Left ventricle myocardium superior (tissue), 1 donor: ENCODE measurements at places on chromosomes 1 and 21. TPM values are rescaled to one million over a fixed set of nuclear protein-coding genes. Genes with fewer than 3 reads are reported as not detected.

The MX1 gene
- total RNA-seq = 14.9 TPM

The ERG gene
- total RNA-seq = 19.3 TPM

DNA sequence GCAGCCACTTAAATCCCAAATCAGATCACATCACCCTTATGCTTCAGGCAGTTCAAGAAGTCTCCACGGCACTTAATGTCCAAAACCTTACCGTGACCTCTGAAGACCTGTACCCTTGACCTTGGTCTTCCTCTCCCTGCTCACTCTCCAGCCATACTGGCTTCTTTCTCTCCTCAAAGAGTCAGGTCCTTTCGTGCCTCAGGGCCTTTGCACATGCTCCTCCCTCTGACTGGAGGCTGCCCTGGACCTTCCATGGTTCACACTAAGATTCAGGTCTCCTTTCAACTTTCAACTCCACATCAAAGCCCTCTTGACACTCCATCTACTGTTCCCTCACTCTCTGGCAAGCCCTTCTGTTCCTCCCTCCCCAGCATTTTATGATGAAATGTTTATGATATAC lies 289.9 kb upstream of the VAMP3 start:
- no peak for DNase-seq

DNA sequence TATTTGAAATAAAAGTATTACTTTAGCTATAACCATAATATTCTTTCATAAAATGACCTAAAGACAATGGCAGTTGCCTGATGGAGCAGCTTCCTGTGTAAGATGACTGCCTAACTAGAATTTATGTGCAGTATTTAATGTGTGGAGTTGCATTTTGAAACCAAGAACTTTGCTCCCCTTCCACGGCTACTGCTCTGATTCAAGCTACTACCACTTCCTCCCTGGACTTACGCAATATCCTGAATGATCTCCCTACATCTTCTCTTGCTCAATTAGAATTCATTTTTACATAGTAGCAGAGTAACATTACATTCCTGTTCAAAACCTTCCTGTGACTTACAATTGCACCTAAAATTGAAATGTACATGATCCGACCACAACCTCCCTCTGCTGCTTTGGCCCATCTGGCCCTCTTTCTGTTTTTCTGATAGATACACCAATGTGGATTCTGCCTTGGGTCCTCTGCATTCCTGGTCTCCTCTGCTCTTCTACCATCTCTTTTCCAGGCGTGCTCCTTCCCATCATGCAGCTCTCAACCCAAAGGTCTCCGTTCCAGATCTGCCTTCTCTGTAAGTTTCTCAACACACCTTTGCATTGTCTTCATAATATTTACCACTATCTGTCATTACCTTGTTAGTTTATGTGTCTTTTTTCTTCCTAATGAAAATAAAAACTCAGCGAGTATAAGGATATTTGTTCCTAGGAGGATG lies 47.4 kb upstream of the USP25 start:
- no peak for DNase-seq

DNA sequence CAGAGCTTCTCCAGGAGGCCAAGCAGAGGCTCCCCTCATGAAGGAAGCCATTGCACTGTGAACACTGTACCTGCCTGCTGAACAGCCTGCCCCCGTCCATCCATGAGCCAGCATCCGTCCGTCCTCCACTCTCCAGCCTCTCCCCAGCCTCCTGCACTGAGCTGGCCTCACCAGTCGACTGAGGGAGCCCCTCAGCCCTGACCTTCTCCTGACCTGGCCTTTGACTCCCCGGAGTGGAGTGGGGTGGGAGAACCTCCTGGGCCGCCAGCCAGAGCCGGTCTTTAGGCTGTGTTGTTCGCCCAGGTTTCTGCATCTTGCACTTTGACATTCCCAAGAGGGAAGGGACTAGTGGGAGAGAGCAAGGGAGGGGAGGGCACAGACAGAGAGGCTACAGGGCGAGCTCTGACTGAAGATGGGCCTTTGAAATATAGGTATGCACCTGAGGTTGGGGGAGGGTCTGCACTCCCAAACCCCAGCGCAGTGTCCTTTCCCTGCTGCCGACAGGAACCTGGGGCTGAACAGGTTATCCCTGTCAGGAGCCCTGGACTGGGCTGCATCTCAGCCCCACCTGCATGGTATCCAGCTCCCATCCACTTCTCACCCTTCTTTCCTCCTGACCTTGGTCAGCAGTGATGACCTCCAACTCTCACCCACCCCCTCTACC lies 19.1 kb downstream of the CSF1 start:
- DNase-seq = no peak

- DNase-seq = no peak
Measured at GRCh38 chr1:238811211-238811879, 575.0 kb upstream of the CHRM3 start.
